ENCODE measurements at places on chromosomes 4 and X.

GRCh38 chr4:79294064-79294463 is 31.8 kb downstream of the NAA11 start:
- DNase-seq = no peak

DNA sequence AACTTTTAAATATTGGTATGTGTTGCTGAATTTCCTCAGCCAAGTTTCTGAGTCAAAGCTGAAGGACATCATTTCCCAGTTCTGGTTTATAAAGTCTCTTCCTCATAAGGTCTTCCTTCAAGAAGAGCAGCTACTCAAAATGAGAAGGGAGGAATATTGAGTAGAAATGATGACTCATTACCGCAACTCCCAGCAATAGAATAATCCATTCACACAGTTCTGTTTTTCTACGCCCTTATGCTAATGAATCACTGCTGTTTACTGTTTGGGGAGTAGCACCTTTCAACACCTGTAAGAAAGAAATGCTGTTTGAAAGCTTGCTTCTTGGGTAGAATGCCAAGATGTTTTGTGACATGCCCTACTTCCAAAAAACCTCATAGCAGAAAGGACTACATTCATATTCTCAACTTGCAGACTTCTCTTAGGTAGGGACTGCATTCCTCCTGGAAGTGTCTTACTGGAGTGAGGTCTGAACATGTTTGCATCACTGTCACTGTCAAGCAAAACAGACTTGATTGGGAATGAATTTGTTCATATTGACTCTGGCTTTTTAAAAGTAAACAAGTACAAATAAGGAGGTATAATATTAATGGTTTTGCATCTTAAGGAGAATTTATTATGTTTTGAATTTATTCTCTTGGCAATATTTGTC is 147.2 kb upstream of the BANK1 start:
- no peak for DNase-seq

GRCh38 chr4:88582493-88582892 is 9.8 kb upstream of the HERC3 start:
- no peak for DNase-seq

DNA sequence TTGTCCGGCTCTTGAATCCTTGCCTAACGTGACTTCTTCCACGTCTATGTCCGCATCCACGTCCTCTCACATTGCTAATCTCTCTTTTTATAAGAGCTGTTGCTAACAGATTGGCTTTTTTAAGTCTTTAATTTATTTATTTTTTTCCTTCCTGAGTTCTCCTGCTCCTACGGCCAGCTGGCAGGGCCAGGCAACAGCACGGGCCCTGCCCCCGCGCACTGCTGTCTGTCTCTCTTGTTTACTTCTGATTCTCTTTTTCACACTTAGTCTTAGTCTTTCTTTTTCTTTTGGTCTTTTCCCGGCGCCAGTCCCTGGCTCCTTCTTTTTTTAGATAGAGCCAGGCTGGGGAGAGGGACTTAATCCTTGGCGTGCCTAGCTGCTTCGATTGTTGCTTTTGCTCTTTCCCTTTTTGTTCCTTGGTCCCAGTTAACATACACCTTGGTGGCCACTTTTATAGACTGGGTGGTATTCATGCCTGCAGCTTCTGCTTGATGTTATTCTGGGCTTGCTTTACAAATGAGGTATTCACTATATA is 53.2 kb upstream of the RBMX start:
- DNase-seq = no peak

- DNase-seq = no peak
Observed at GRCh38 chrX:150774798-150775568, 81.8 kb downstream of the MTMR1 start.

DNA sequence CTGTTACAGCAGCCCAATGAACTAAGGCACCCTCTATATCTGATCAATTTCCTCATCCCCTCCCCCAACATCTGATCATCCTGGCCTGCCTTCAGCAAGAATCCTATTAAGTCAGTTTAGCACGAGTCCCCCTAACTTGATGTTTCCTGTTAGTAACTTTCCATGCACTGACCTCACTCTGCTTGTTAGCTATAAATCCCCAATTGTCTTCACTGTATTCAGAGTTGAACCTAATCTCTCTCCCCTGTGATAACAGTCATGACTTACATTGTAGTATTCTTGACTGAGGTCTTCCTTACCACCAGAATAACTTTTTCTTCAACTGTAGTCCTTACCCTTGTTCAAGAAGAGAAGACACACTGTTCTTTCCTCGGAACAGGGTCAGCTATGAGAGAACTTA is 8.5 kb downstream of the ANXA5 start:
- DNase-seq = no peak

GRCh38 chr4:141463678-141464077 is 172.7 kb upstream of the IL15 start:
- no peak for DNase-seq

- DNase-seq = no peak
Observed at GRCh38 chr4:479972-480371, 19.0 kb downstream of the ZNF721 start.

- no peak for DNase-seq
Observed at GRCh38 chrX:25198891-25199290, 183.1 kb upstream of the ARX start.

- no peak for DNase-seq
Observed at GRCh38 chr4:32032136-32032672, 1312.0 kb downstream of the PCDH7 start.

DNA sequence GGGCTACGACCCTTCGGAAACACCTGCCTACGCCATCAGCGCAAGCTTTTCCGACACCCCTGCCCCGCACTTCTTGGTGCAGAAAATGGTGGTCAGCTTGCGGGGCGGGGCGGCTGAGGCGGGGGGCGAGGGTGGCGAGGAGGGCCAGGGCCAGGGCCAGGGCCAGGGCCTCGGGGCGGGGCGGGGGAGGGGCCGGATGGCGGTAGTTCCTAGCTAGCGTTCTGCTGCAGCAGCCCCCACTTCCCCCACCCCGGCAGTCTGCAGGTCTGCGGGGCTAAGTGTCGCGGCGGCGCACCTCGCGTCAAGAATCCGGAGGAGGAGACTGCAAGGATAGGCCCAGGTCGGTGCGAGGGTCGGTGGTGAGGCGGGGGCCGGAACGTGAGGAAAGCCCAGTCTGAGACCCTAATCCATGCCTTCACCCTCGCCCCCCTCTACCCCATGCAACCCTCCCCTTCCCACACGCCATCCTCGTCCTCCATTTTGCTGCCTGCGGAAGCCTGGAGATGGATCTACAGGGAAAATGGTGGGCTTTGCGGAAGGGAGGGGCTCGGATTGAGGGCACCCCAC is 600 bp downstream of the BEX4 start:
- no peak for DNase-seq

DNA sequence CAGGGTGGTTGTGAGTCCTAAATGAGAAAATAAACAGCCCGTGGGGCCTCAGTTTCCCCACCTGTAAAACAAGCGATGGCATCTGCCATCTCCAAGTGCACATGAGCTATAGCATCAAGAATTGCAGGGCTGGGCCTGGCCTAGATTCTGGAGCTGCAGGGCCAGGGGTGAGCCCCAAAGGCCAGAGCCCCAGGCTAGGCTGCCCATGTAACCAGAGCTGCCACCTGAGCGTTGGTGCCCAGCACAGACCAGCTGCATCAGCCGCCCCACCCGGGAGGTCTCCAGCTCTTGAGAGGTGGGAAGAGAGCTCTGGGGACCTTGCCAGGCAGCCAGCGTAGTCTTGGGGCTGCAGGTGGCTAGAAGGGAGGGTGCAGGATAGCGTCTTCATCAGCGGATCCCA is 27.0 kb upstream of the GPR78 start:
- no peak for DNase-seq

GRCh38 chr4:151418385-151418784 is 9.4 kb downstream of the FHIP1A start:
- DNase-seq = no peak

GRCh38 chrX:1480082-1480785 is 27.5 kb upstream of the ASMTL start:
- DNase-seq = no peak

DNA sequence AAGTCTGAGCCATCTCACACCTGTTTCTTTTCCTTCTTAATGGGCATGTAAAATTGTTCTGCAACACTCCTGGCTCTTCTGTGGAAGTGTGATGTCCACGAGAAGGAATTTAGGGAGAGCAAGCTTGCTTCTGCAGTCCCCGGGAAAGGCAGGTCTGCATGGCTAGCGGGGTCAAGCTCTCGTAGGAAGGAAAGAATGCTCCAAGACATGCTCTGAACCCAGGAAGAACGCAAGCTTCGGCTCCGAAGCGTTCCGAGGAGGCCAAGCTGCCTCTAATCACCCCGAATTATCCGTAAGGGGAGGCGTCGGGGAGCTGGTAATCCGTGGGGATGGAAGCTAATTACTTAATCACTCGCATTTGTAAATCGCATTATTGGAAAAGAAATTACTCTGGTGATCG is 177.7 kb downstream of the CRLF2 start:
- no peak for DNase-seq

DNA sequence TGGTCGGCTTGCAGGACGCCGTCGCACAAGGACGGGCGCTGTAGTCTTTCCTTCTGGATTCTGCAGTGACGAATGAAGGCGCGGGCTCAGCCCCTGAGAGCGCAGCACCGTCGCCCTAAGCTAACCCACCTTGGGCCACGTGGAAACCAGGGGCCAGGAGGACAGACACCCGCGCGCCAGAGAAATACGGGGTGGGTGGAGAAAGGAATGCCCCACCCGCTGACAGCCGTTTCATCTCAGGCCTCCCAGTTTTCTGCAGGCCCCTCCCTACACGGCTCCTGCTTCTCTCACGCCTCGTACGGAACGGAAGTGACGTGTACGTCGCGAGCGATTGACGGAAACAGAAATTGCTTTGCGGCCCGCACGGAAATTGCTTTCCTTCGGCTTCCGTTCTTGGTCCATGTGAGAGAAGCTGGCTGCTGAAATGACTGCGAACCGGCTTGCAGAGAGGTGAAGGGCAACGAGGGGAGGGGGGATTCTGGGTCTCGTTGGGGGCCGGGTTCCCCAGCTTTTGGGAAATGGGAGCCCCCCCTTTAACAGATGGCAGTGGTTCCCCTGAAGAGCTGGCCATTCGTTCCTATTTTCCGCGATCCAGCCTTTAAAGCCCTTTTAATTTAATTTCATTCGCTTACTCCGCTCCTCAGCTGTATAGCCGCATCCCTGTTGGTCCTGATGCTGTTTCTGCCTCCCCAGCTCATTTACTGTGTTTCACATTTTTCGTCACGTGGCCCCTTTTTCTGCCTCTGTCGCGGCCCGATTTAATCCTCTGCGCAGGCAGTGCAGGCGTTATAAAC is at the start of gene UTP14A:
UTP14A (plus strand) TSS at position 378 of the 794 bp plus-strand sequence; CDS start at position 425, 47 bp downstream.
- peak; percentile 94 for DNase-seq

DNA sequence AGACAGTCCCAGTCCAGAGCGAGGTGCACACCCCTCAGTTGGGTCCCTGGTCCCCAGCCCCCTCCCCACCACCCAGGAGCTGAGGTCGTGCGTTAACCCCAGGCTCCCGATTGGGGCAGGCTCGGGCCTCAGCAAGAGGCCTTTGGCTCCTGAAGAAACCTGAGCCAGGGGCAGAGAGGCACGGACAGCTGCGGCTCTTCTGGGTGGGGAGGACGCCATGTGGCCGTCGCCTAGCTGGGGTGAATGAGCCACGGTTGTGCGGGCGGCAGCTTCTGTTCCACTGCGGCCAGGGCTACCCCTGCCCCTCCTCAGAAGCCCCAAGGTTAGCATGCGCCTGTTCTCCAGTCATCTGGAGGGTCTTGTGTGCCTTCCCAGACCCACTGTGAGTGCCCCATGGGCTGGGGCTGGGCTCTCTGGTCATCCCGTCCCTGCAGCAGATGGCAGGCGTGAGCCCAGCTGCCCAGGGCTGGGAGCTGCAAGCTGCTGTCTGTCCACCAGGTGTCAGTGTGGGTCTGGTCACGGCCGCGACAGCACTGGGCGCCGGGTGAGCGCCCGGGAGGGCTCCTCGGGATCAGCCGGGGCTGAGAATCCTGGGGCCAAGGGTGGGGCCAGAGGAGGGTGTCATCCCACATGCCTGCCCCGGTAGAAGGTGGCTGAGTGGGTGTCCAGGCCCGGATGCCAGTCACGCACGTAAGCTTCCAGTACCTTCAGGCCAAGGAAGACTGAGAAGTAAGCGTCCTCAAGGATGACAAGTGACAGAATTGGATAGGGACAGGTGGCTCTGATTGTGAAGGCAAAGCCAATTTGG is 21.9 kb downstream of the ATP2B3 start:
- DNase-seq = peak; percentile 18

DNA sequence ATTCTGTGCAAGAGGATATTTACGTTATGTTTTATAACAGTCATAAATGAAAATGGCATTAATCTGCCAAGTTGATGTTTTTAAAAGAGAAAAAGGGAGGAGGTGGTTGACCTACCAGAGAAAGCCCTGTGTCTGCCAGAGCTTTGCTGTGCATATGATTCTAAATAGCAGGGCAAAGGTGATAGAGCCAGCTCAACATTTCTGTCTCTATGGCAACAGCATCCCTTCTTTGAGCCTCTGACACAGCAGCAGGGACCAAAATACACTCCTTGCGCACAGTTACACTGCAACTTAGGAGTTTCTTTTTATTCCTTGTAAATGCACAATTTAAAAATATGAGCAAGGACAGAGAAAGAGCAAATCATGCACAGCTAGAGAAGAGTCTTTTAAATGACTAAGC is 133.3 kb upstream of the RAI2 start:
- DNase-seq = no peak

GRCh38 chr4:42512226-42512625 is 114.9 kb downstream of the SHISA3 start:
- DNase-seq = no peak

DNA sequence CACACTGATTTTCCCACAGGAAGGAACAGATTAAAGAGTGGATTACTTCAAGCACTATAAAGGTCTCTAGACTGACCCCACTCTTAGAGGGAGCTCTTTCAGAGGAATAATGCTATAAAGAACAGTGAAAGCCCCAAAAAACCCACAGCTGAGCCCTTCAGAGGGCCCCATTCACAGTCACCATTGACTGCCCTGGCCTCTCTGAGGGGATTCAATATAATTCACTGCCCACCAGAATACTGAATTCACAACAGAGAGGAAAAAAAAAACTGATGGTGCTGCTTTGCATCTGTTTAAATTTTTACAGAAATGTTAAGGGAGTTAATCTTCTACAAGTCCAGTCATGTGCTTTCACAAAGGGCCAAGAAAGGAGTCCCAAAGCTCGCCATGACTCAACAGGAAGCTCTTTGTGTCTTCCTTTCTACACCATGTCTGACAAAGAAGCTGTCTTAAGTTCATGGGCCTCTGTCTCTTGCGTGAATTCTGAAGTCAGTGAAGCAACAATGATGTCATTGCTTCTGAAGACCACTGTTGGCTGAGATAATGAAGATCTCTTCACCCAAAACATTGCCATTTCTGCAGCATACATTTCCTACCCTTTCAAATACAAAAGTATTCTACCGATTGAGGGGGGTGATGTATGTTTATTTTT is 174.9 kb downstream of the ADAMTS3 start:
- no peak for DNase-seq

DNA sequence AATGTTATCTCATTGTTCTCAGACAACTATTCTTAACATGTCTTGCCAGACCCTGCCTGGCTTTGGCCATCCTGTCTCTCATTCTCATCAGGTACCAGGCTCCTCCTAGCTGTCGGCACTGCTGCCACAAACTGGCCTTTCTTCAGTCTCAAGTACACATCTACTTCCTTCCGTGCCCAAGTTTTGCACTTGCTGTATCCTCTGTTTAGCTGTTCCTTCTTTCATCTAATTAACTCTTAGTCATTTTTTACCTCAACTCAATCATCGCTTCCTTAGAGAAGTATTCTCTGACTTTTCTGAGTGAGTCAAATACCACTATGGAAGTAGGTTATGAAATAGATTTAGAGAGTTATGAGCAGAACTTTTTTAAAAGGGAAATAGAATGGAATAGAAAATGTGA is 19.7 kb downstream of the CXCL3 start:
- DNase-seq = no peak

- no peak for DNase-seq
Observed at GRCh38 chr4:36180206-36180605, 64.1 kb downstream of the ARAP2 start.

GRCh38 chr4:74206088-74206825 is 48.3 kb downstream of the MTHFD2L start:
- DNase-seq = no peak
